Hippocampal formation (tissue), 2 donors: ENCODE measurements at places on chromosomes 5 and 9.

- no peak for DNase-seq
These were observed 38.9 kb downstream of the LYRM7 start for GRCh38 chr5:131209506-131210150.

GRCh38 chr9:70340572-70340971, 73.9 kb downstream of the KLF9 start:
- DNase-seq = no peak

GRCh38 chr5:152349683-152350526, 55.2 kb downstream of the NMUR2 start:
- peak; percentile 37 for DNase-seq

DNA sequence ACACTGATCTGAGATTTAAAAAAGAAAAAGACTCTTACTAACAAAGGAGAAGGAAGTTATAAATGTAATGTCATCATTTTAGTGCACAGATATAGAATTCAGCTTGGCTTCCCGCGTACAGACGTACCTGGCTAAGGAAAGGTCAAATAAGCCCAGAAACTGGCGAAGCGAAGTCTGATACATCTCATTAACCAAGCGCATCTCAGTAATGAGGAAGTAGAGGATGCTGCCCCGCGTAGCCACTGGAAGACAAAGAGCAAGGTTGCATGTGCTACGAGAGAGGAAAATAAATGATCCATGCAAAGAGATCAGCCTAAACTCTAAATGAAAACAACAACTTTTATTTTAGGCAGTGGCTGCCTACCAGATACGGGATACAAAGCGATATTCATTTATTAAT, 208.8 kb downstream of the DNAH5 start:
- DNase-seq = no peak

GRCh38 chr5:148792744-148793143, 33.7 kb upstream of the ADRB2 start:
- DNase-seq = no peak

GRCh38 chr5:9658706-9659105, 28.6 kb upstream of the TAS2R1 start:
- no peak for DNase-seq

GRCh38 chr9:76652894-76653293, 111.3 kb upstream of the PCA3 start:
- DNase-seq = no peak

- no peak for DNase-seq
These were observed 25.1 kb downstream of the BARX1 start for GRCh38 chr9:93930070-93930469.

DNA sequence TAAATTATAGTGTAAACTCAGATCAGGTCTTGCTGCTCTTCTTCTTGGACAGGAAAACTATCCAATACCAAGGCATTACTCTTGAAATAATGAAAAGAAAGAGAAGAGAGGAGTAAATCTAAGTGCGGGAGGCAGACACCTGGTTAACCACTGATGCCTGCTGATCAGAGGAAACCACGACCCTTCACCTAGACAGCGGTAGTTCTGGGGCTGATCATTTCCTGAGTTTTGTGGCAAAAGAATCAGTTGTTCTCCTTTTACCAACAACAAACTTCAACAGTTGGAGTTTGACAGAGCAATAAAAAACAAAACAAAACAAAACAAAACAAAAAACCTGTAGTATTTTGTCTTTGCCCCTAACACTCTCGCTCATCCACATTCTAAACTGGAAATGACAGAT, 3.0 kb downstream of the RLN1 start:
- no peak for DNase-seq

GRCh38 chr5:159031513-159031912, 68.2 kb downstream of the EBF1 start:
- no peak for DNase-seq

DNA sequence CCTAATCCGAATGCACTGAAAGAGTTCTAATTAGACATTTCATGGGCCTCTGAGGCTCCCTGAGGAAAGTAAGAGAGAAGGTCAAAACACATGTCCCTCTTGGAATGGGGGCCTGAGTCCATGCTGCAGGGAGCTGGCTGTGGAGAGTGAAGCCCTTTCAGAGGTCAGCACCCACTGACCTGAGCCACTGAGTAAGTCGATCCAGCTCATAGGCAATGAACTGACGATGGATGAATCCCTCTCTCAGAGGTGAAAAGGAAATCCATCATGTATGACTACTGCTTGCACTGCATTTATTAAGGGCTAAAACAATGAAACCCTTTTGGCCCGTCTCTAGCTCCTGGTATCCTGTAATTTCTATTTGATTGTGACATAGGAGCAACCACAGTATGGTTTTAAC, 288.9 kb upstream of the VLDLR start:
- DNase-seq = no peak

- DNase-seq = no peak
These were observed 117.5 kb downstream of the TENT4A start for GRCh38 chr5:6830643-6831239.

- DNase-seq = no peak
These were observed 19.1 kb downstream of the EXOC3 start for GRCh38 chr5:462051-462481.

- no peak for DNase-seq
These were observed 5.8 kb downstream of the UNC5A start for GRCh38 chr5:176816043-176816745.

DNA sequence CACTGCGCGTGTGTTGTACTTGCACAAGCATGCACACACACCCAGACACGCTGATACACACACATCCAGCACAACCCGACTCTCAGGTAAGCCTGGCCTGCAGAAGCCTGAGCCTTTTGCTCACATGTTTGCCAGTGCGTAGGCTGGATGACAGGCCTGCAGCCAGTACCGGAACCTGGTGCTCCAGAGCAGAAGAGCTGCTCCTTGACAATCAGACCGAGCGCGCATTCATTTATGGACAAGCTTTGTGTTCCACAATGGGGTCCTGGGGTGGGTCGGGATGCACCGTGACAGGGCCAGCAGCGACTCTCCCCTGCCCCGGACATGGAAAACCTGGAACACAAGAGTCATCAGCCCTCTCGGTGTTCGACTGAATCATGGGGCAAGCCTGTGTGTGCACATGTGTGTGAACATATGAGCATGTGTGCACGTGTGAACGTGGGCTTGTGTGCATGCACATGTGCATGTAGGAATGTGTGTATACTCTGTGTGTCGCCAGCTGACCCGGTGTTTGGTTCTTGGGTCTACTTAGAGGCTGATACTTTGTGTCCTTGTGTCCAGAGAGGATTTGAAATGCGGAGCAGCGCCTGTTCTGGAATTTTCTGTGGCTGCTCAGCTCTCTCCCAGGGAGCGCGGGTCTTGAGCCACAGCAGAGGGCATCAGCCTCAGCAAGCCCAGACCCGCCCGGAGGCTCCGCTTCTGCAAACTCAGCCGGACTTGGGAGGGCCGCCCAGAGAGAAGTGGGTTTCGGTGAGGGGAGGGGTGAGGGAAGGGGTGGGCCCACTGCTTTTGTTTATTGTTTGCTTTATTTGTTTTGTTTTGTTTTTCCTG, 32.2 kb downstream of the IRX4 start:
- no peak for DNase-seq

- DNase-seq = no peak
These were observed 152.8 kb upstream of the DAP start for GRCh38 chr5:10913841-10914240.

- DNase-seq = no peak
These were observed 8.0 kb downstream of the GCNT4 start for GRCh38 chr5:75044406-75044805.

DNA sequence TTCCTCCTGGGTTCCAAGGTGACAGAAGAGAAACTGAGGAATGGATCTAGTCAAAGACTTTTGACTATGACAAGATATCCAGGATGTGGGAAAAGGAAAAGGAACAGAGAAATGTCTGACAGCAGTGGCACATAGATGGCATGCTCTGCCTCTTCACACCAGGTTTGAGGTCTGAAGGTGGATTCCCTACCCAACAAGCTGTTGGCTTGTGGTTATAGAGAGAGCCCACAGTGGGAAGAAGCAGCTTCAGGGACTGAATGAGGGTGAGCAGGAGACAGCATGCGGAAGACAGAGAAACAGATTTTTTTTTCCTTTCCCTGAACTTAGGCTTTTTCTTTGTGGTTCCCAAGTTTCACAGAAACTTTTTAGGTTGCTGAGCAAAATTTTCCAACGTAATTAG, 20.6 kb downstream of the IFNW1 start:
- no peak for DNase-seq

DNA sequence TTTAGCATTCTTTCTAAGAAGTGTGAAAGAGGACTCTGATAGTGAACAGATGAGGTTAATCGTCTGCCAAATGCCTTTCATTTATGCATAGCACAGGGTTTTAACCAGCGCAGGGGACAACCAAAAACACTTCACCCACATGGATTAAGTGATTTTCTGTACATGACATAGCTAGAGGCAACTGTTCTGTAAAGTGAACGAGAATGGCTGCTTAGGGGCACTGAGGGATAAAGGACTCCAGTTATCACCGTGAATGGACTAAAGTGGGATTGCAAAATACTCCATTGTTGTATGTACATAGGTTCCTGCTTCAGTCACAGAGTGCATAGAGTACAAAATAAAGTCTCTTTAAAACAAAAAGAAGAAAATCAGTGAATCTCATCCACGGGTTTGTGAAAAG, 456.8 kb downstream of the DMAC1 start:
- no peak for DNase-seq

- DNase-seq = no peak
These were observed 3.2 kb downstream of the ODF2 start for GRCh38 chr9:128459011-128459410.

DNA sequence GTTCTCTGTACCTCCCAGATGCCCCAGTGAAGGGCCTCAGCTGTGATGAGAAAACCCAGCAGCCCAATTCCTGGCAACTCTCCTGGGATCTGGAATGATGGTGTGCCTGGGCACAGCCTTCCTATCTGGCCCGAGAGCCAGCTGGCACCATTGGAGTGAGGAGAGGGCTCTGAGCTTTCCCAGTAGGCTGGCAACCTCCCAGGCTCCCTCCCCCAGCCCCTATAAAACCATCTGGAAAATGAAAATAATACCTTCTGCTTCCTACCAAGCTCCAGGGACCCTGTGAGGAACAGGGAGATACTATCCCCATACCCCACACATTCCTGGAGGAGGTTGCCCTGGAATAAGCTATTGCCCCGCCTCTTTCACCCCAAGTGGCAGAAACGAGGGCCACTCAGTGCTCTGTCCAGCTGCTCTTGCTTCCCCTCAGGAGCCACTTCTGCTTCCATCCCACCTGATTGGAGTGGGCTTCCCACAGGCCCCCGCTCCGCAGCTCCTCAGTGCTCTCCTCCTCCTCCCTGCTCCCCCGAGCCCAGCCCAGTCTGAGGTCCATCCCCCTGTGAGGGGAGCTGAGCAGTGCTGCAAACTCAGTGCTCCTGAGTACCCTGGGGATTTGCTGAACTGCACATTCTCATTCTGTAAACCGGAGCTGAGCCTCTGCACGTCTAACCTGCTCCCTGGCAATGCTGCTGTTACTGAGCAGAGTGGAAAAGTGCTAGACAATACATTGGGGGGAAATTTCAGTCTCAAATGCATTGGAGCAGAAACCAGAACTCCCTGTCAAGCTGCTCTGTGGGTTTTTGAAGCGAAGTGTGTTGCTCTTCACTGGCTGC, 74.7 kb downstream of the THBS4 start:
- DNase-seq = peak; percentile 36

- peak; percentile 42 for DNase-seq
These were observed 11.6 kb downstream of the ABL1 start for GRCh38 chr9:130846487-130847305.

- DNase-seq = no peak
These were observed 54.5 kb downstream of the C9orf152 start for GRCh38 chr9:110153431-110153830.

GRCh38 chr5:83983852-83984251, 263.2 kb upstream of the HAPLN1 start:
- no peak for DNase-seq

GRCh38 chr5:81010336-81011169, 50.4 kb downstream of the RASGRF2 start:
- no peak for DNase-seq

DNA sequence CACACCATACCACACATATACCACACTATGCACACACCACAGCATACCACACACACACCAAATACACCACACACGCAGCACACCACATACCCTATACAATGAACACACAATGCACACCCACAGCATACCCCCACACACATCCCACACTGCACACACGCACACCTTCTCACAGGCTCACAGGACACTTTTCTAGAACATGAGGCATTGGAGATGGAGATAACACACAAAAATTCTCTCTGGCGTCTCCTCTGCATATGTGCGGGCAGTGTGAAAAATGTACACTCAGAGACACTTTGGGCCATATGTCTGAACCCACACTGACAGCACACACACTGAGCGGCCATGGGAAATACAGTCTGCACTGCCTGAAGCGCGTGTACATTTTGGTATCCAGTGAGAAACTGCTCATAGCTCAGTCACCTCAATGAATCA, 278.1 kb downstream of the GADD45G start:
- DNase-seq = no peak

GRCh38 chr5:62596096-62596495, 17.5 kb downstream of the LRRC70 start:
- DNase-seq = no peak

DNA sequence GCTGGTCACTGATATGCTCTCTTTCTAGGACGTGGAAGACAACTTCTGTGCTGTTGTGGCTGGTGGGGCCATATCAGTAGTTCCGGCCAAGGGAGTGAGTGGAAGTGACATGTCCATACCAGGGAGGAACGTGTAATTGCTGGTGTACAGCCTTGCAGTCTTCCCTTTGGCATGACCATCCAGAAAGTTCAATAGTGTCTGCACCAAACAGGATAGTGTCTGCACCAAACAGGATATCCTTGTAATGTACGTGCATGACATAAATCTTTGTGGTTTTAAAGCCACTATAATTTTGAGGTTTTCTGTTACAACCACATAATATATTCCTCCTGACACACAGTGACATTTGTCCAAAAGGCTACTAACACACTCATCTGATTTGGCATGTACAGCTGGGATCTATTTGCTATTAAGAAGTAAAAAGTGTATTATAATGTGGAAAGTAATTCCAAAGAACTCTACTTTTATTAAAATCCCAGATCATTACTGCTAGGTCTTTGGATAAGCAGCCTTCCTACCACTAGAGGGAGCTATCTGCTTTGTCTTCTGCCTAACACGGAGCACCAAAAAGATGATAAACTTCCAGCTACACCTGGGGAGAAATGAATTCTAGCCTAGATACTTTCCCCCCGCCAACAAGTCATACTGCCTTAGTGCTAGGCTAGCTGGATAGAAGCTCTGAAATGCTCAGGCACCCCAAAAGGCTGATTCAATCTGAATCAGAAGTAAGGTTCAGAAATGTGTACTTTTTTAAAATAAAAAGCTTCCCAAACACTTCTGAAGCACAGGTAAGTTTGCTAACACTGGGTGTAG, 52.7 kb downstream of the RNF145 start:
- DNase-seq = peak; percentile 75

GRCh38 chr5:5298068-5298633, 124.3 kb upstream of the ICE1 start:
- no peak for DNase-seq
